ENCODE measurements at places on chromosomes 6 and 20.

DNA sequence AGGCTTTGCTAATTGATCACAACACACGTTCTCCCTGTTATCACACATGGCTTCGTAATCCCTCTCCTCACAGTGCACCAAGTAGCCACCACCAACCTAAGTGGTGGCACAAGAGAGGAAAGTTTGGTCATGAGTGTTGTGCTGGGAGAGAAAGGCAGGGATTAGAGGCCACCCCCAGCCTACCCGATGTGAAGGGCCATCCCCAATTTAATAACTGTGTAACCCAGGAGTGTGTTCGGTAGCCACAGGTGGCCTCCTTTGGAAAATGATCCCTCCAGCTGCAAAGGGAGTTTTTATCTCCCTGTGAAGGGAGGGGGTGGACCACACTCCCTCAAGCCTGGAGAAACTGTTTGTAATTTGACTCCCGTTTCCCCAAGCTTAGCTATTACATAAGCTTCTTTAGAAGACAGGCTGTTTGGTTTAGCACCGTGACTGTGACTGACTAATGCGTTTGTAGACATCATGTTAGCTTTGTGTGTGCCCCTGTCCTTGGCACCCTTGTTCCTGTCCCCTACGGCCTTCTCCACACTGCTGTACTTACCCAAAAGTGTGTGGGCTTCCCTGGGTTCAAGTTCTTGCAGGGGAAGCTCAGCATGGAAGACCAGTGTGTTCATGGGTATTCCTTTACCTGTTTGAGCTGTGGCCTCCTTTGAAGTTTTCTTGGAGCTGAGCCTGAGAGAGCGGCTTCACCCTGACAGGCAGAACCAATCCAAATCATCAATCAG, 20.6 kb downstream of the PPP1R16B start:
- peak; percentile 13 for DNase-seq

DNA sequence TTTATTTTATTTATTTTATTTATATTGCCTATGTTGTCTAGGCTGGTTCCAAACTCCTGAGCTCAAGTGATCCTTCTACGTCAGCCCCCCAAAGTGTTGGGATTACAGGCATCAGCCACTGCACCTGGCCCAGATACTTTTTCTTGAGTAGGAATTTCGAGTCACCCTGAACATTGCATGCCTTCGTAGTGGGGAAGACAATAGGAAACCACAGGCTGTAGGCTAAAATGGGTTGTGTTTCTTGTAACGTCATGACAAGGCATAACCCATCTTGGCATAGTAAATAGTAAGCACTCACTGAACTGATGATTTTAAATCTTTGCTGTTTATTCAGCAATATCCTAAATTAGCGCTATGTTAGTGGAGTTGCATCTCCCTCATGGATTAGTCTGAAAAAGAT, 34.9 kb downstream of the PTPN1 start:
- no peak for DNase-seq

DNA sequence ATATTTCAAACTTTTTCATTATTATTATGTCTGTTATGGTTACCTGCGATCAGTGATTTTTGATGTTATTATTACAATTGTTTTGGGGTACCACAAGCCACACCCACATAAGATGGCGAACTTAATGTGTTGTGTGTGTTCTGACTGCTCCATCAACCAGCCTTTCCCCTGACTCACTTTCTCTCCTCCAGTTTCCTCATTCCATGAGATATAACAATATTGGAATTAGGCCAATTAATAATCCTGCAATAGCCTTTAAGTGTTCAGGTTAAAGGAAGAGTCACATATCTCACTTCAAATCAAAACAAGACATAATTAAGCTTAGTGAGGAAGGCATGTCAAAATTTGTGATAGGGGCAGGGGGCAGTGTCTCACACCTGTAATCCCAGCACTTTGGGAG, 16.3 kb upstream of the POPDC3 start:
- DNase-seq = no peak

GRCh38 chr20:32834972-32835371, 15.2 kb downstream of the MAPRE1 start:
- DNase-seq = no peak

DNA sequence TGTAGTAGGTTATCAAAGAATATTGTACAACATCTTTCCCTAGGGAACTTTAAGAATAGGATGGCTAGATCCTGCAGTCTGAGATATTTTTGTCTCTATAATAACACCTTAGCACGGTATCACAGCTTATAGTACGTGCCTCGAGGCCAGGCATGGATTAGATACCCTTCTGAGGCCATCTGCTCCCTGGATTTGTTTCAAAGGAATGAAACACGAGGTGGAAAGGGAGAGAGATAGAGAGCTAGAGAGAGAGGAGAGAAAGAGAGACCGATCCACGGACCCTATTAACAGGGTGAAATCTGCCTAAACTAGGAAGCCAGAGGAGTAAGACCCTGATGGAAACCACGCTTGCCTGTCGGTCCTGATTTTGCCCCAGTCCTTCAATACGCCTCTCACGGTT, 92.5 kb downstream of the CD83 start:
- no peak for DNase-seq

DNA sequence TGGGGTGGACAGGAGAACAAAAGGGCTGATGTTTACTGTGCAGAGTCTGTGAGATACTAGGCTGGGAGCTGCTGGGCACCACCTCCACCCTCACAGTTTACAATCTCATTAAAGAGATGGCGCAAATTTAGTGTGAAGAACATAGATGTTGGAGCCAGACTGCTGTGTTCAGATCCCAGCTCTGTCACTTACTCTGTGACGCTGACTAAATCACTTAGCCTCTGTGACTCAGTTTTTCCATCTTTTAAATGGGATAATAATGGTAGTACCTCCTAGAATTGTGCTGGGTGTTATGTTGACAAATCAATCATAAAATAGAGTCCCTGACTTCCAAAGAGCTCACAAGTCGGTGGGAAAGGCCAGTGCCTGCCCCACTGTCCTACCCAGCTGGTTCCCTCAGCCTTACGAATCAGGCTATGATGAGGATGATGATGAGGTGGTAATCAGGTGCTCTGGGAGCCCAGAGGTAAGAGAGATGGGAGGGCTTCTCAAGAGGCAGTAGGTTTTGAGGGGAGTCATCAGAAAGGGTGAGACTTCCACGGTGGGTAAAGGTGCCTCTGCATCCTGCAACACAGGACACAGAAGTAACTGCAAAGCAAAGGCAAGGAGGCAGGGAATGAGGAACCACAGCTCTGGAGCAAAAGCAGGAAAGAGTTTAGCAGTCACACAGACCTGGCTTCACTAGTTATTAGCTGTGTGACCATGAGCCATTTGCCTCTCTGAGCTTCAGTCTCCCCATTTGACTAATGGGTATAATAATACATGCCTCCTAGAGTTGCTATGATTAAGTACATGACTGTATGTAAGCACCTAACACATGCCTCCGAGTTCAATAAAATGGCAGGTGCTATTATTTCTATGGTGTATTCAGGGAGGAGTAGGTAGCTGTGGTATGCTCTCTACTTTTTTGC, 8.9 kb downstream of the FYN start:
- no peak for DNase-seq

DNA sequence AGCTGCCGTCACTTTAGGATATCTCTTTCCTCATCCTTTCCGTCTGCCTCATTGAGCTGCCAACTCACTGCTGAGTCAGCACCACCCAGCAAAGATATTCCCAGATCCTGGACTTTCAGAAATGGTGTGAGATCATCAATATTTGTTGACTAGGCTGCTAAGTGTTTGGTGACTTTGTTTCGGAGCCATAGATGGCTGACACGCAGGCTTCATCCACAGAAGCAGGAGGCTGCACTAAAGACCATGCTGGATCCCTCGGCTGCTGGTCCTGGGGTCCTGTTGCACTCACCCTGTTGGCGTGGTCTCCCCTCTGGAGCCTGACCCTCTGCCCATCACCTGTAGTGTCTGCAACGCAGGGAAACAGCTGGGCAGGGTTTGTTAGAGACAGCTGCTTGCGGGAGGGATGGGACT, 96.5 kb downstream of the ERMARD start:
- no peak for DNase-seq

GRCh38 chr6:96898241-96898851, 655 bp upstream of the NDUFAF4 start:
- peak; percentile 13 for DNase-seq

DNA sequence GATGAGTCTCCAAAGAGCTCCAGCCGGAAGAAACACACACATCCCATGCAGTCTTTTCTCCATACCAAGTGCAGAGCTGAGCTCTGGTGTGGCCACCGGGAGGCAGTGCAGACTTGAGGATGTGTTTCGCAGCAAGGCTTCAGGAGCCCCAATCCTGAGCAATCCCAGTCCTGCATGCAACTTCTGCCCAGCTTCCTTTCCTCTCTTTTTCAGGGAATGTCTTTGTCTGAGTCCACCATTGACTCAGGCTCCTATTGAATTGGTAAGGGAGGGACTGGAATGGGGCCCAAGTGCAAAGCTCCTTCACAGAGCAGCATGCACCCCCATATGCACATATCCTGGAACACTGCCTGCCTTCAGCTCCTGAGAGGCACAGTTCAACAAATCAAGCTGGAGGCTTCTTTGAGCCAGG, 50.5 kb upstream of the ASIP start:
- DNase-seq = peak; percentile 89

Measured in fibroblast of skin of scalp (primary cell).